Stimulated activated effector memory CD8-positive, alpha-beta T cell treated with anti-CD3 and anti-CD28 coated beads, Interleukin-12 subunit alpha, Interleukin-12 subunit beta, amount 100 ng/mL, for 72 hours (primary cell): ENCODE measurements at places on chromosomes 7 and 10.

- DNase-seq = peak; percentile 39
Observed at GRCh38 chr10:3068201-3068967, 1.0 kb downstream of the PFKP start.

GRCh38 chr10:11702264-11702663, 39.9 kb upstream of the ECHDC3 start:
- DNase-seq = no peak

DNA sequence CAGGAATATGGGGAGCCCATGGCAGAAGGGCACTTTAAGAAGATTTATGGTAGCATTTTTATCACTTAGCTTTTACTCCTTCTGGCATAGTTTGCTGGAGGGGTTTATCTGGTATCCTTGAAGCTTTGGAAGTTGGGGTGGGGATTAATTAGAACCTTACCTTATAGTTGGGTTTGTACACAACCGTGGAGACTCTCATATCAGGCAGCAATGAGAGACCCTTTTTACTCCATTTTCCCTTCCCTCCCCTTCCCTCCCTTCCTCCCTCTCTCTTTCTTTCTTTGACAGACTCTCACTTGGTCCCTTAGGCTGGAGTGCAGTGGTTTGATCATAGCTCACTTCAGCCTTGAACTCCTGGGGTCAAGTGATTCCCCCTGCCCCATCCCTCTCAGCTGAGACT, 465.8 kb upstream of the PODXL start:
- DNase-seq = no peak

GRCh38 chr10:124629415-124629814, 114.8 kb downstream of the FAM53B start:
- no peak for DNase-seq

DNA sequence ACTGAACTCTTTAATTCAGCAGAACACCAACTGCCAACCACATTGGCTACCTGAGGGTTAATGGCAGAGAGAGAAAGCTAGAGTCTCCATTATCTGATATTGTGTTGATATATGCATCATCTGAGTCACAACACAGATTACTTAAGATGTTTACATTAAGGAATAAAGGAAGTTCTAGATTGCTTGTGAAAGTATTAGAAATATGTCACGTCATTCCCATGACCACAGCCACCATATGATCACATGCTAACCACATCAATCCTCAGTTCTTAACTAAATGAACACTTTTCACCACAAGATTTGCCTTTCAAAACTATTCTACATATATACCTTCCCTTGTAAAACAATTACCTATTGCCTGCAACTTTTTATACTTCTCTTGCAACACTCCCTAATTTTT, 337.9 kb downstream of the FGFR2 start:
- DNase-seq = no peak

- peak; percentile 60 for DNase-seq
Observed at GRCh38 chr10:110355141-110355831, 50.6 kb upstream of the SMNDC1 start.

DNA sequence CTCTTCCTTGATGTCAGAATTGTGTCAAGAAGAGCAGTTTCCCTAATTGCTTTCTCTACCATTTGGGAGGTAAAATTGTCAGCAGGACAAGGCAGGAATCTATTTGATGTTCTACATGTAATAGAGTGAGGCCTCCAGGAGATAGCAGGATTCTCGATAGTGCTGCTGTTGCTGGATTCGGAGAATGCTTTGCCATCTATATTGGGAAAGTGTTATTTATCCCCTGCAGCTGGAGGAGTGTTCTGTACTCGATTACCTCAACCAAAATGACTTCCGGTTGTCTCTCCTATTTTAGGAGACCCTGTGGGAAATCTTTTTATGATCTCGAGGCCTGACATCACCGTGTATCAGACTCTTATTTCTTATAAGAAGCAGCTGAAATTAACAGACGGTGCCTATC, 217.1 kb downstream of the TMEM178B start:
- no peak for DNase-seq

DNA sequence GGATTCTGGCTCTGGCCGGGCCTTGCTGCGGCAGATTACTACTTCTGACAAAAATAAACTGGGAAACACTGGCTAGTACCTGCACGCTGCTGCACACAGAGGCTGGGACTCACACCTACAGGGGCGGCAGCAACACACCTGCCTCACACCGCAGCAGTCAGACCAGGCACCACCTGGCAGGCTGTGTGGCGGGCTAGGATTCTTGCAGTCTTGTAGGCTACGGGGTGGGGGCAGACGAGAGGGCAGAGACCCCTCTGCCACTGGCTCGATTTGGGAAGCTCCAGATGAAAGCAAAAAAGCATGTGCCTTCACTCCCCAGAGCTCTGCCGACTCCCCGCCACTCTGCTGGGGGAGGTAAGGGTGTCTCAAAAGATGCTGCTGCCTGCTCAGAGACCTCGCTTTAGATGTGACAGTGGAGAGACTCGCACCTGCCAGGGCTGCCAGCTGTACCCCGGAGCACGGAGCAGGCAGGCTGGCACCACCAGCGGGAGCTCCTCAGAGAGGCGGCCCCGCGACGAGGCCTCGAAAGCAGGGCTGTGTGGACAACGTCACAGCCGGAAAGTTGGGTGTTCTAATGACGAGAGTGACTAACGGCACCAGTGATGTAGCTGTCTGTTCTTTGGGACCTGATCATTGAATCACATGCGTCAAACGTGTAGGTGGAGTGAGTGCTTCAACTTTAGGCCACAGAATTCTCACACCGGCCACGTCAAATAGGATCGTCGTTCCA, 250.5 kb downstream of the ZMYND11 start:
- DNase-seq = no peak

GRCh38 chr7:14973712-14974428, 71.3 kb upstream of the DGKB start:
- no peak for DNase-seq

GRCh38 chr7:7257899-7258692, 75.8 kb downstream of the C1GALT1 start:
- no peak for DNase-seq
